Lower lobe of right lung (tissue), 2 donors: ENCODE measurements at places on chromosomes 2 and 18. TPM values are rescaled to one million over a fixed set of nuclear protein-coding genes. Genes with fewer than 3 reads are reported as not detected.

SERPINB12 gene
- total RNA-seq = not detected

LCT gene
- total RNA-seq = not detected

DSG4 gene
- not detected for total RNA-seq

COQ10B gene
- total RNA-seq = 24.3 TPM

DNA sequence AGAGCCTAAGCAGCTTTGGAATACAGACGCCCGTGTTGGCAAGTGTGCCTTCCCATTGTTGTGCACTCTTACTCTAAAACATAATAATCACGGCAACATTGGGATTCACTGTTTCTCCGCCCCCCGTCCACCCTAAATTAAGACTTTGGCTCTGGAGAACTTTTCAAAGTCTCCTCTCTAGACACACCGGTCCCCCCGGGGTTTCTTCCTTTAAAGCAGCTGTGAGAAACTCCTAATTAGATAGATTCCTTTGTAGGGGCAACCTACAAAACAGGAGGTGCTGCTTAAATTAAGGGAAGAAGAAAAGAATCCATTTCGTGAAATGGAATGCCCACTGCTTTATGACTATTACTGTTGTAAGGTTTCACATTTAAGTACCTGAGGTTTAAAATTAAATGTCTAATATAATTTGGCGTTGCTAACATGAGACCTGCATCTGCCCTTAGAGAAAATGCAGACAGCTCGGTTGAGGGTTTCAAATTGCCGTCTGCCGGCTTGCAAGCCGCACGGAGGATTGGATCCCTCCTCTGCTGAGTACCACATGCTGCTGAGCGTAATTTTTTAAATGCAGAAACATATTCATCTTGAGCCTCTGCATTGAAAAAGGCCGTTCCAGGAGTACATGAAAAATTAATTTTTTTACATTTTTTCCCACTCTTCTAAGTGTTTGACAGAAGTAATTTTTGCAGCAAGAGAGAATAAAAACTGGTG lies 233.3 kb downstream of the GBX2 start:
- DNase-seq = no peak

DNA sequence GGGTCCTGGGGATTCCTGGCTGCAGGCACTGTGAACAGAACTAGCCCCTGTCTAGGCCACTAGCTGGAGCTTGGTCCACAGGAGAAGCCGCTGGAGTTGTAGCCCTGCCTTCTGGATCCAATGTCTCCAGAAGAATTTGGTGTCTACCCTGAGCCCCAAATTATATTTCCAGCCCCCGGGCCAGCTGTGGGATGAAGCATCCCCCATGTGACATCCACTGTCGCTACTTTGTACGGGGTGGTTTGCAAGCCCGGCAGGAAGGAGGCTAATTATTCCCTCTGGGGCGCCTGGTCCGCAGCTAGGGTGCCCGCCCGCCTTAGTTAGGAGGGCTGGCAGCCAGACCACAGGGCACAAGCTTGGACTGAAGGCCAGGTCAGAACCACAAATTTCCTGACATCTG lies 106.5 kb downstream of the SMAD7 start:
- DNase-seq = peak; percentile 38

GRCh38 chr2:172777431-172777830 lies 41.8 kb downstream of the RAPGEF4 start:
- no peak for DNase-seq

DNA sequence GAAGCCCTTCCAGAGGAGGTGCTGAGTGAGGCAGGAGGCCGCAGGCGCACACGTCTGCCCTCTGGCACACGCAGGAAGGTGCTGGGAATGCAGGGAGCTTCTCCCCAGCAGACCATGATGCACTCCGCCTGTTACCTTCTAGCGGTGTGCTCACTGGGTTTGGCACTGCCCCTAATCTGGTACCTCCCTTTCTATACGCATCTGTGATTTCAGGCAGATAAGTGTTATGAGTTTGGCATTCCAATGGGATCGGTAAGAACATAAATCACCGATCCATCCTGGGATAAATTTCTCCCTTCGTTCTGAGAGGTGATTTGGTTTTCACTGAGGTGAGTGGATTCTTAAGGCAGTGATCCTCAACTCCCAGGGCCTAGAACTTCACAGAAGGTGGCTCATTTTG lies 34.6 kb downstream of the ODC1 start:
- no peak for DNase-seq

DNA sequence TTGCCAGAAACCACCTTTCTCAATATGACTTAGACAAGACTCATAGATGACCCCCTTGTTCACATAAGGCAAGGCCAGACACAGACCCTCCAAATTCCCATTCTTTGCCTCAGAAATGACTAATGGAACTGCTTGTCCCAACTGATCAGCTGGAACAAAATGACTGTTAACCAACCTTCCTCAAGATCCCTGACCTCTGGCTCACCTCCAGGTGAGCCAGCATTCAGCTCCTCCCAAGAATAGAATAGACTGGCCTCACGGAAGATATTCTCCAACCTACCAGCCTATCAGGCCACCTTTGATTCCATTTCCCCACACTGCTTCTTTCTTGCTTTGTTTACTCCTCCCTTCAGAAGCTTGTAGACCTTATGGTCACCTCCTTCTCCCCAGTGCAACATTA lies 195.7 kb upstream of the VWC2L start:
- DNase-seq = no peak

GRCh38 chr2:207176247-207176646 lies 10.5 kb upstream of the KLF7 start:
- no peak for DNase-seq
